ENCODE measurements at places on chromosomes 2 and 18.

GRCh38 chr2:173681881-173682650 is 283.1 kb downstream of the SP3 start:
- no peak for DNase-seq

GRCh38 chr2:422676-423435 is 135.0 kb upstream of the ALKAL2 start:
- DNase-seq, result no peak

- no peak for DNase-seq
Measured at GRCh38 chr2:235501673-235502031, 7.8 kb downstream of the AGAP1 start.

- no peak for DNase-seq
Measured at GRCh38 chr2:225865468-225865867, 466.0 kb downstream of the NYAP2 start.

GRCh38 chr2:234620018-234620417 is 123.1 kb upstream of the ARL4C start:
- no peak for DNase-seq

- no peak for DNase-seq
Measured at GRCh38 chr18:80035997-80036396, 1.8 kb downstream of the RBFA start.

GRCh38 chr2:219681694-219682300 is 54.4 kb downstream of the SLC4A3 start:
- no peak for DNase-seq

- DNase-seq, result no peak
Measured at GRCh38 chr2:239725551-239725890, 299.6 kb downstream of the NDUFA10 start.

DNA sequence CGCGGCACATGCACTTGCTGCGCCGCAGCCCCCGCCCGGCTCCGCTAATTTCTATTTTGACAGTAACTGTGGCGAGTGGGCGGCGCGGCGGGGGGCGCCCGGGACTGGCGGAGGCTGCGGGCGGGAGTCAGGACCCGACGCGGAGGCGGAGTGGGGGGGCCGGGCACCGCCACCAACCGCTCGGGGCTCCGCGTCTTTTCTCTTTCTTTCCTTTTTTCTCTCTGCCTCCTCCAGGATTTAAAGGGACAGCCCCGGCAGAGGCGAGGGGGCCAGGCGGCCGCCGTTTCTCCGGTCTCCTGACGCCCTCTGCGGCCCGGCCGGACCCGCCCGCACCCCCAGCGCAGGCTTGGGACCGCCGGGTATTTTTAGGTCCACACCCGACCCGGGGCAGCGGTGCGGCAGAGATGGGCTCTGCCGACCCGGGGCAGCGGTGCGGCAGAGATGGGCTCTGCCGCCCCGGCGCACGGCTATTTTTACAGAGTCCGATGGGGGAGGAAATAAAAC is 460 bp upstream of the ZBTB7C start:
- no peak for DNase-seq

- no peak for DNase-seq
Measured at GRCh38 chr18:61833387-61833786, 59.4 kb downstream of the RNF152 start.
